Activated CD8-positive, alpha-beta T cell treated with anti-CD3 and anti-CD28 coated beads, Interleukin-2, amount 10 ng/mL, durations not matched to agents 7 days and 5 days (primary cell): ENCODE measurements at places on chromosomes 6 and 20. TPM values are rescaled to one million over a fixed set of nuclear protein-coding genes. Genes with fewer than 3 reads are reported as not detected.

The OR2H2 gene
- not detected for total RNA-seq

The CFAP206 gene
- total RNA-seq = not detected

The MED20 gene
- total RNA-seq = 20.6 TPM

The TCF15 gene
- not detected for total RNA-seq

The BACH2 gene
- total RNA-seq = 61.3 TPM

The GTF2H4 gene
- 30.0 TPM for total RNA-seq

- peaks cover 58% of the 10 kb centered on the region for H3K27me3 ChIP-seq
- DNase-seq = no peak
- H3K27ac ChIP-seq = no peak overlapping the region
- peaks cover 3% of the 10 kb centered on the region for H3K36me3 ChIP-seq
These were observed 1.5 kb downstream of the EBF4 start for GRCh38 chr20:2694008-2694471.

- peaks cover 24% of the 10 kb centered on the region for H3K36me3 ChIP-seq
- no peaks in the 10 kb centered on the region for H3K4me1 ChIP-seq
- H3K27me3 ChIP-seq = no peaks in the 10 kb centered on the region
- no peak overlapping the region for H3K4me3 ChIP-seq
- no peak for DNase-seq
These were observed 18.0 kb downstream of the BAG2 start for GRCh38 chr6:57190140-57190539.

DNA sequence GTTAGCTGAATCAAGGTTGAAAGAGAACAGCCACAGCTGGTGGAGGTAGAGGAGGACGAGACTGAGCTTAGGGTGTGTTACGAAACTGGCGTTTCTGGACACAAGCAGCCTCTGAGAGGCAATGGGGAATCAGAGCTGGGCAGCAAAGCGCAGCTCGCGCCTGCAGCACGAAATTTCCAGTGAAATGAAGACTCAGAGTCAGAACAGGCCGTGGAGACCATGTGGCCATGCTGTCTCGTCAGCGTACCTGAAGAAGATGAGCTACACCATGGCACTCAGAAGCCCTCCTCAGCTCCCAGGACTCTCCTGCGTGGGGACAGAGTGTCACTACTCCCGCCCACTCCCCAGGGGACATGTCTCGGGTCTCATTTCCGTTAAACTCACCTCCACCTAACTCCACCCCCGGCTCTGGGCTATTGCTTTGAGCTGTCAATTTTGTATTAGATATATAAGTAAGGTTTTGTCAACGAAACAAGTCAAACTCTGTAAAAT lies 256.9 kb downstream of the ERMARD start:
- peaks cover 11% of the 10 kb centered on the region for H3K27me3 ChIP-seq
- H3K4me1 ChIP-seq = peaks cover 7% of the 10 kb centered on the region
- peaks cover 13% of the 10 kb centered on the region for H3K36me3 ChIP-seq
- DNase-seq = no peak
- no peak overlapping the region for H3K27ac ChIP-seq
- no peak overlapping the region for H3K4me3 ChIP-seq

GRCh38 chr20:7520361-7520760 lies 419.9 kb downstream of the HAO1 start:
- no peak for DNase-seq
- H3K4me3 ChIP-seq = no peak overlapping the region
- H3K27ac ChIP-seq = no peak overlapping the region
- no peaks in the 10 kb centered on the region for H3K4me1 ChIP-seq
- no peaks in the 10 kb centered on the region for H3K27me3 ChIP-seq

DNA sequence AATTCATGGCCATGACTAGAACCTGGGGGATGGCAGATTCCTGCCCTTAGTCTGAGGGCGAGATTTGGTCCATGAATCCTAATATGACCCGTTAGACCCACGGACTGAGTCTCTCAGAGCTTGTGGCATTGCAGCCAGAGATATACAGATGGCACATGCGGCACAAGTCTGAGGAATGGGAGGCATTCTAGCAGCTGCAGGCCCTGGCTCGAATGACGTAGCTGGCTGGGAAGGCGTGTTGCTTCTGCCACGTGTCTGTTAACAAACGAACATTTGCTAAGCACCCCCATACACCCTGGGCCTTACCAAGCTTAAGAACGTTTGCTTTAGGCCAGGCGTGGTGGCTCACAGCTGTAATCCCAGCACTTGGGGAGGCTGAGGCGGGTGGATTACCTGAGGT lies 68.0 kb downstream of the CD164 start:
- DNase-seq = no peak
- peaks cover 2% of the 10 kb centered on the region for H3K27me3 ChIP-seq
- H3K36me3 ChIP-seq = no peaks in the 10 kb centered on the region
- H3K4me1 ChIP-seq = no peaks in the 10 kb centered on the region

DNA sequence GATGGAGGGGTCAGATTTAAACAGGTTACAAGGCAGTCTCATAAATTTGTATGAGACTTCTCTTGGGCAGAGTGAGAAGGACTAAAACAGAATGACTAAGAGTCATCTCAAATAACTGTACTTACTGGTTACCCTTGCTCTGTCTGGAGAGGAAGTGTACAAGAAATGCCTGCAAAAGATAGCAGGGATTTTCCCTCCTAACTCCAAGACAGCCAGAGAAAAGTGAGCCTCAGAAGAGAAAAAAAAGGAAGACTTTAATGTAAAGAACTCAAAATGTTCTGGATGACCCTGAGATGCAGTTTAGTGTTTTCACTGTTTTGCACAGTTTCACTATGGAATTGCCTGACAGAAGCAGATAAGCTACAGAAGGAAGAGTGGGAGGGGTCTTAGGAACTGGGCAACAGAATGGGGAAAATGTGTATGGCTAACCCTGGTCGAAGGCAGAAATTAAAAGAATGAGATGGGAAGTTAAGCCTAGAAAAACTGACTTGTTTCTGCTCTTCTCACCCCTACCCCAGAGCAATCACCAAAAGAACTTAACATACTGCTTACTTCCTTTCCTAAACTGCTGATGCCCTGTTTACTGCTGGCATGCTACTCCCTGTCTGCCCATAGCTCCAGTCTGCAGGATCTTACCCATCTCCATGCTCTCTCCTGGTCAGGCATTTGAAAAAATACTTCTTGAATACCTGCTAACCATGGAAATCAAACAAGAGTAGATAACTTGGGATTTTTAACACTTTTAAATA lies 98.1 kb upstream of the MARCKS start:
- no peaks in the 10 kb centered on the region for H3K27me3 ChIP-seq
- no peak overlapping the region for H3K27ac ChIP-seq
- DNase-seq = no peak
- H3K36me3 ChIP-seq = no peaks in the 10 kb centered on the region
- H3K4me1 ChIP-seq = no peaks in the 10 kb centered on the region
- no peak overlapping the region for H3K4me3 ChIP-seq

DNA sequence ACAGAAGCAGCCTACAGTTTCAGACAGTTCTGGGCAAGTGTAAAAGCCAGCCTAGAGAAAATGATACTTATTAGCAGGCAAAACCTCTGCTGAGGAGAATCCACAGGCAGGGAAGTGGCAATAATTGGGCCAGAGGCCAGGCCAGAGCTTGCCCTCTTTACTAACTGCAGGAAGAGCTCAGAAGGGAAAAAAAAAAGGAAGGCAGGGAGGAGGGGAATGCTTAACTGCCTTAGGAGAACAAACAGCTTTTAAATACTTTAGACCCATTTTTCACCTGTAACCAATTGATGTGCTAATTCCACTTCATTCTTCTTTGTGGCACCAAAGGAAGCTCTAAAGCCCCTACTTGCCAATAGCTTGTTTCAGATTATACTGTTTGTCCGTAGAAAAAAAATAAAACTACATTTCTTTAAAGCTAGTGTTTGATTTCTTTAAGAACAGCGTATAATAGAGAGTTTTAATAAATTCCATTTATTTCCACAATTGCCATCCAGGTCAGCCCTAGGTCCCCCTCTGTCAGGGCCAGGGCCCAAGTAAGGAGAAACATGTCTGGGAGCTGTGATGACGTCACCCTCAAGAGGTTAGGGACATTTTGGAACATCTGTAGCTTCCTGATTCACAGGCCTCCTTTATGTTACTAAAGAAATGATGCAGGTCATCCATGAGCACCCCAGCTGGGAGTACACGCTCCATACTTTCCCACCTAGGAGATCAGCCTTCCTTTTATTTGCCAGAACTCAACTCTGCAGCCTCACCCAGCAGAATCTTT lies 384.3 kb downstream of the CDC5L start:
- H3K27me3 ChIP-seq = no peaks in the 10 kb centered on the region
- DNase-seq = no peak
- H3K36me3 ChIP-seq = peaks cover 2% of the 10 kb centered on the region
- no peak overlapping the region for H3K4me3 ChIP-seq
- H3K4me1 ChIP-seq = peaks cover 5% of the 10 kb centered on the region

- H3K4me1 ChIP-seq = peaks cover 9% of the 10 kb centered on the region
- no peak overlapping the region for H3K27ac ChIP-seq
- no peaks in the 10 kb centered on the region for H3K36me3 ChIP-seq
- H3K27me3 ChIP-seq = peaks cover 4% of the 10 kb centered on the region
- DNase-seq = no peak
- H3K4me3 ChIP-seq = no peak overlapping the region
These were observed 22.8 kb upstream of the PCMTD2 start for GRCh38 chr20:64232794-64233193.

GRCh38 chr6:37549154-37549553 lies 49.5 kb upstream of the CCDC167 start:
- H3K27ac ChIP-seq = peak overlapping the region; percentile 35

GRCh38 chr6:95364016-95364604 lies 213.2 kb upstream of the MANEA start:
- H3K4me1 ChIP-seq = no peaks in the 10 kb centered on the region
- H3K27me3 ChIP-seq = no peaks in the 10 kb centered on the region
- no peak for DNase-seq
- no peaks in the 10 kb centered on the region for H3K36me3 ChIP-seq

GRCh38 chr6:91352878-91353277 lies 766.0 kb upstream of the MAP3K7 start:
- no peak for DNase-seq
- H3K27me3 ChIP-seq = no peaks in the 10 kb centered on the region
- no peak overlapping the region for H3K4me3 ChIP-seq
- no peaks in the 10 kb centered on the region for H3K4me1 ChIP-seq

DNA sequence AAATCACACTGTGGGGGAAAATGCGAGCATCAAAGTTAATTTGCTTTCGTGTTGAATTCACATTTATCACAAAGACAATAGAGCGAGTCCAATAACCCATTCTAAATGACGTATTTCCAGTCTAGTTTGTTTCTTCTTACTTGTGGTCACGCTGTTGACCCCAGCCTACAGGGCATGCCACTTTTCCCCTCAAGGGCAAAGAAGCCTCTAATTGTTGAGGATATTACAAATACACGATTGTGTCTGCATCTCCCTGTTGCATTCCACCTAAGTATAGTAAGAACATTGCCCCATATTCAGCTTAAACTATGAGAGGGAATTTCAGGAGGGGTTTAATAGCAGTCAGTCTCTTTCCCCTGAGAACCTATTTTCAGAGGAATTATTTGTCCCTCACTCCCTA lies 37.4 kb upstream of the DSP start:
- H3K4me3 ChIP-seq = no peak overlapping the region
- no peaks in the 10 kb centered on the region for H3K36me3 ChIP-seq
- no peak overlapping the region for H3K27ac ChIP-seq
- peaks cover 3% of the 10 kb centered on the region for H3K27me3 ChIP-seq
